ENCODE measurements at places on chromosomes 16 and 17.
A peak's percentile ranks its signal among the peaks of the same experiment; 100 is the strongest.

DNA sequence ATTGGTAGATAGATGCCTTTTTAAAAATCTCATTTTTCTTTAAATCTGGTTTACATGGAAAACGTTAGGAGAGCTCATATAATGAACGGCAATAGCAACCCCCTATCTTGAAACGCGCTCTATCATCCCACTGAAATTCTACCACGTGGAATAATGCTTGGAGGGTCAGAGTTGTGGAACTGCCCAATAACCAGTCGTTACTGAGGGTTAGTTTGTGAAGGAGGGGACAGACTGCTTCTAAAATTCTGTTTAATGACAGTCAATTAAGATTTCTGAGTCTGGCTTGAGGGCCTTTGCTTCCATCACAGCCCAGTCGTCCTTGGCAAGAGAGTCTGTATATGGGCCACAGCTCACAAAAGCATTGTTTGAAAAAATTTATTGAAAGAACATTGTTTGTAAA is 482 bp downstream of the IRF8 start:
- DNase-seq = no peak

- no peak for DNase-seq
These were observed 15.2 kb downstream of the CHRNB1 start for GRCh38 chr17:7459961-7460545.

DNA sequence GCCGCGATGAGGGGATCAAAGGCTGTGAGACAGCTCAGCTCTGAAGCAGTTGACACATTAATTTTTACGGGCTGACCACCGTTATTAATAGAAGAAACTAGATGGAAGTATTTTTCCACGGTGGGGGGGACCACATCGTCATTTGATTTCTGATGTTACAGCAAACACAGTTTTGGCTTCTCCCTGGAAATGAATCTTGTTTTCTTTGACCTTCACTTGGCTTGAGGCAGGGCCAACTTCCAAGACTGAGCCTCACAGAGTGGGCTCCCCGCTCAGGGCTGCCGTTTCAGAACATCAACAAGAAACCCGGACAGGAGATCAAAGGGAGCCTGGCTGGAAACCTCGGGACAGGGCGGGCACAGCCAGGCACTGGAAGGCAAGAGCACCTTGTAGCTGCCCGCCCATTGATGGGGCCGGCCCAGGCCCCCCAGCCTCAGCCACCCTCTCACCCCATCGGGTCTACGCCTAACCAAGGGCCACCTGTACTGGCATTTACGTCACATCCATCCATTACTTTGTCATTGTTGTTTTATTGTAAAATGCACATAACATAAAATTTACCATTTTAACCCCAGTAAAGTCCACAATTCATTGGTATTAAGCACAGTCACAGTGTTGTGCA is 124.6 kb downstream of the C16orf95 start:
- no peak for DNase-seq

DNA sequence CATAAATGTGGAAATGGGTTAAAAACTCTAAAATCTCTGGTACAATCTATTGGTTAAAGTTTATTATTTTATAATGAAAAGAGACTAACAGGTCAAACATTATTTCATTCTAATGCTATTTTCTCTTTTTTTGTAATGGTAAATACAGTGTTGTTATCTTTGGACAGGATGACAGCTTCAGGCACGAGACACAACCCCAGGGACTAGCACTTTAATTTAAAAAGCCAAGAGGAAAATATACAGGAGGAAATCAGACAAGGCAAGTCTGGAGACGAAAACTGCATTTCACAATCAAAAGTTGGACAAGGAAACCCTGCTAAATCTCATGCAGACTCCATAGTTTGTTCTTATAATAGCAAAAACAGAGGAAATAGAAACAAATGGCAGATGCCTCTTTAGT is 589.1 kb upstream of the CDH8 start:
- DNase-seq = no peak

DNA sequence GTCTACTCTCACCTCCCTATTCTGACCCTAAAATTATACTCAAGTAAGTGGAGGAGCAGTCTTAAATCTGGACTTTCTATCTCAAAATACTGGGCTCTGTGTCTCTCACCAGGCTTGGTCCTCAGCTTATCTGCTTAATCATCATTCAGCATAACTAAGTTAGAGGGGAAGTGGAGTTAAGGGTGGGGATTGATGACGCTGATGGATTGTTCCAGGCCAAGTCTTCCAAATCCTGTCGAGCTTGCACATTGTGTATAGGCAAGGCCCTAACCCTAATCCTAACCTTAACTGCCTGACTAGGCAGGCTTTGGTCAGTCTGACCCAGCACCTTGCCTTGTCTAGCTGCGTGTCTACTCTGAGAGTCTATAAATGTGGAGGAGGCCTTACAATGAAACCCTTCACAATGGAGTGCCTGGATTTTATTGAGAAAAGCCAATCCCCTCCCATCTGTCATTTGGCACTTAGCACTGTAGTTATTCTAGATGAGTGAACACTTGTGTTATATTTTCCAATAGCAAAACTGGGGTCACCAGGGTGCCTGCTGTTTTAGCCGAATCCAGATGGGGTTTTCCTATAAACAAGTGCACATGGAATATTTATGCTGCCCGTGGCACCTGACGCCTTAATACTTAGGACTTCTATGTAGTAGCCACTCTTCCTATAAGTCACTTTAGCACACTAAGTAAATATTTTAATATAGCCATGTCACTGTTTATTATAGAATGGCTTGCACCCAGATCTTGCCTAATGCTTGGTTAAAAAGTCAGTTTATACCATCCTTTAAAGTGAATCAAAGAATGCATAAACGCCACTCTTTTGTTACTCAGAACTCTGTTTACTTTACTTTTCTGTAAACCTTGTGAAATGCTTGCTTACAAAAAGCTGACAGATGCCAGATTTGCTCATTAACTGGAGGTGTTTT is 193.2 kb upstream of the MYOCD start:
- DNase-seq = no peak

GRCh38 chr16:67349172-67349571 is 22.6 kb downstream of the LRRC36 start:
- peak; percentile 24 for DNase-seq

DNA sequence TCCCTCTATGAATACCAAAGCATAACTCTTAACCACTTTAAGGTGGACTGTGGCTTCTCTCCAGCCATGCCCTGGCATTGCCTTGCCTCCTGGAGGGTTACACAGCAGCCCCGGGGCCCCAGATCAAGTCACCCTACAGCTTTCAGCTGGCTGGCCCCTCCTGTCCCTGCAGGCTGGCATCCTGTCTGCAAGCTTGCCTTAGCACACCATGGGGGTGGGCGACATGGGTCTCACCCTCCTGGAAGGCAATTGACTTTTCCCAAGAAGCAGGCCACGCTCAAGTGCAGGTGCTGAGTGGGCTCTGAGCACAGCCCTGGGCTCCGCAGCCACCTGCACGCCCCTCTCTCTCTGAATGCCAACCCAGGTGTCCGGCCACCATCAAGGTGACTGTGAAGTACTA is 25.8 kb upstream of the AKTIP start:
- DNase-seq = no peak

DNA sequence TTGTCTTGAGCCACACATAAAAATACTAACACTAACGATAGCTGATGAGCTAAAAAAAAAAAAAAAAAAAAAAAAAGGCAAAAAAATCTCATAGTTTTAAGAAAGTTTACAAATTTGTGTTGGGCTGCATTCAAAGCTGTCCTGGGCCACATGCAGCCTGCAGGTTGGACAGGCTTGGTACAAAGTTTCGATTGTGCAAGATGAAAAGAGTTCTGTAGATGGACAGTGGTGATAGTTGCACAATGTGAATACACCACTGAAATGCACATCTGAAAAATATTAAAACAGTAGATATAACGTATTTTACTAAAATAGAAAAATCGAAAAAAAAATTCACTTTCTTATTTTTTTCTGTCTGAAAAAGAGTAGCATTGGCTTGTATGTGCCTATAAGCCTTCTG is 42.9 kb downstream of the AMFR start:
- no peak for DNase-seq

DNA sequence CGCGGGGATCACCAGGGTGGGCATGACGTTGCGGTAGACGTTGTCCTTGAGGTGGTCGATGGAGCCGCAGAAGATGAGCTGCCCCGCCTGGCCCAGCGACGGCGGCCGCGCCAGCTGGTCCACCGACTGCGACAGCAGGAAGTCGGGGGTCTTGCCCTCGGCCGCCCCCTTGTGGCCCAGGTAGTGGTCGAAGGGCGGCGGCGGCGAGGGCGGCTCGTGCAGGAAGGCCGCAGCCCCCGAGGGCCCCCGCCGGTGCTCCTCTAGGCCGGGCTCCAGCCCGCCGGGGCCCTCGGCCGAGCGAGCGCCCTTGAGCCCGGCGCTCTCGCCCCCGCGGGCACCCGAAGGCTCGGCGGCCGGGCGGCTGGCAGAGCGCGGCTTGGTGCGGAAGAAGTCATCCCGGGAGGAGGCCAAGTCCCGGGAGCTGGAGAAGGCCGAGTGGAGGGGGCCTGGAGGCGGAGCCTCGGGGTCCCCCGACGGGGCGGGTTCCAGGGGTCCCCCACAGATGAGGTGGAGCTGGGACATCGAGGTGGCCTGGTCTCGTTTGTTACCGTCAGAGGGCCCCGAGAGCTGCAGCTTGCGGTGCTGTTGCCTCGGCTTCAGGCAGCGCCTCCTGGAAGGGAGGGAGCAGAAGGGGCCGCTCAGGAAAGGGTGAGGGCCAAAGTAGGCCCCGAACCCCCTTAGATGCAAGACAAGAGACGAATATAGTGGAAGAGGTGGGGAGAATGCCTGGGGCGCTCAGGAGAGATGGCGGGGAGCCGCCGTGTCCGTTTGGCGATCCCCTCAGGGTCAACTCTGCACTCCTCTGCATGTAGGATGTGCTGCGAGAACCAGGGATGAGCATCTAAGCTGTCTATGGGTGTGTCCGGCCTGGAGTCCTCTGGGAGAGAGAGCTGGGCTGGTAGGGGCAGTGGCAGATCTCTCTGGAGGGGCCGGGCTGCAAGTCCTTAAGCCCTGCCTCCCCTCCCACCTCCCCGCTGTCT is 8.8 kb downstream of the FAM171A2 start:
- DNase-seq = peak; percentile 38

GRCh38 chr17:81523402-81524038 is 4.7 kb upstream of the FSCN2 start:
- DNase-seq = no peak

GRCh38 chr17:68238871-68239253 is 9.0 kb upstream of the AMZ2 start:
- peak; percentile 64 for DNase-seq

Measured in CD4-positive, alpha-beta T cell treated with Interleukin-4 for 4 hours (primary cell).